ENCODE measurements at places on chromosomes 2 and 18.

- DNase-seq: peak; percentile 65
Observed at GRCh38 chr2:39584283-39584965, 81.3 kb upstream of the TMEM178A start.

DNA sequence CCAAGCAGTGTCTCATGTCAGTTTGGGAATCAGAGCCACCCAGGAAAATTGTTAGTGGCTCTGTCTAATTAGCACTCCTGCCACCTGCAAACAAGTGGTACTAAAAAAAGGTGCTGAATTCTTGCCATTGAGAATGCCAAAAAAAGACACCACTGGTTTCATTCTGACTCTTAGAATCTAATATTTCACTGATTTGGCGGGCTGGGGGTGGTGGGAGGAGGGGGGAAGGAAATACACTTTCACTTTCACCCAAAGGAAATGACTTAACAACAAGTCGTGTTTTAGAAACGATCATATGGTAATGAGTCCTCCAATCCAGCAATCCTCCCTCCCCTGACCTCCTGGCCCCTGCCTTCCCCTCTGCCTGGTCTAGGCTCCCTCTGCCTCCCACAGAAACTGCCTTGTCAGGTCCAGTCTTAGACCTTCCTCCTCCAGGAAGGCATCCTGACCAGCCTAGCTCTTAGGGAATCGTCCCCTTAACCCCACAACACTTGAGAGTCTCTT lies 4.4 kb upstream of the KLHL29 start:
- no peak for DNase-seq

DNA sequence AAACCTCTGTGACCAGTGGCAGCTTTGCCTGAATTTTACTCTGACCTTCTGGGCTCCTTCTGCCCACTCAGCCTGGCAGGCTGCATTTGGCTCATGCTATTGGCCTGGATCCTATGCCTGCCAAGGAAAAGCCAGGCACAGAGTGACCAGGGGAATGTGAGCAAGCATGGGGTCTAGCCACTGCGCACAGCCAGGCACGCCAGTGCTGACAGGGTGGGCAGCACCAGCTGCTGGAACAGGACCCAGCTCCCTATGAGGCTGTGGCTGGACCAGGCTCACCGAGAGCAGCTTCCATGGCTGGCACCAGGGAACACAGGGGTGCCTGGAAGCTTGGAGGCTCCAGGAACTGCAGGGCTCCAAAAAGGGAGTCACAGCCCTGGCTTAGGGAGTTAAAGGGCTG lies 311.5 kb upstream of the SYT4 start:
- DNase-seq: no peak

- DNase-seq: no peak
Observed at GRCh38 chr18:58177896-58178470, 134.0 kb downstream of the NEDD4L start.

DNA sequence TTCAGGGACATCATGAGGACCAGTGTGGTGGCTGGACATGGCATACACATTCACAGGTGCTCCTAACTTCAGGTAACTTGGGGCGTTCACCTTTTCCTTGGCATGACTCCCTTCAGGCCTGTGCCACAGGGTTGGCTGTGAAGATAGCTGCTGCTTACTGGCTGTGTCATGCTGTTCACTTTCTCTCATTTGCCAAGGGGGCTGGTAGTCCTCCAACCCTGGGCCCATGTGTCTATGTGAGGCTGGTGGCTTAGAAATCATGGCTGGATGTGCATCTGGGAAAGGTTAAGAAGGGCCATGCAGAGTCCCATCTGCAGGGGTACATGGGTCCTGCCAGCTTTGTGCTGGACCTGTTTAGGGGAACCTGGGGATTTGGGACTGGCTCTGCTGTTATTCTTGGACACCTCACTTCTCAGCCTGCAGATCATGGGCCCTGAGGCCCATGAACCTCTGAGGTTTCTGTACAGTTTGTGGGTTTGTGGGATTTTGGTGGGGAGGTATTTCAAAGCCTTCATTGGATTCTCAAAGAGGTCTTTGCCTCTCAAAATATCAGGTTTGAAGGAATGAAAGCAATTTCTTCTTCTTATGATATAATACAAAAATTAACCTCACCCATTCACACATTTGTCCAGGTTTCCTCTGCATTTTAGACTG lies 62.9 kb downstream of the FHOD3 start:
- DNase-seq: no peak

DNA sequence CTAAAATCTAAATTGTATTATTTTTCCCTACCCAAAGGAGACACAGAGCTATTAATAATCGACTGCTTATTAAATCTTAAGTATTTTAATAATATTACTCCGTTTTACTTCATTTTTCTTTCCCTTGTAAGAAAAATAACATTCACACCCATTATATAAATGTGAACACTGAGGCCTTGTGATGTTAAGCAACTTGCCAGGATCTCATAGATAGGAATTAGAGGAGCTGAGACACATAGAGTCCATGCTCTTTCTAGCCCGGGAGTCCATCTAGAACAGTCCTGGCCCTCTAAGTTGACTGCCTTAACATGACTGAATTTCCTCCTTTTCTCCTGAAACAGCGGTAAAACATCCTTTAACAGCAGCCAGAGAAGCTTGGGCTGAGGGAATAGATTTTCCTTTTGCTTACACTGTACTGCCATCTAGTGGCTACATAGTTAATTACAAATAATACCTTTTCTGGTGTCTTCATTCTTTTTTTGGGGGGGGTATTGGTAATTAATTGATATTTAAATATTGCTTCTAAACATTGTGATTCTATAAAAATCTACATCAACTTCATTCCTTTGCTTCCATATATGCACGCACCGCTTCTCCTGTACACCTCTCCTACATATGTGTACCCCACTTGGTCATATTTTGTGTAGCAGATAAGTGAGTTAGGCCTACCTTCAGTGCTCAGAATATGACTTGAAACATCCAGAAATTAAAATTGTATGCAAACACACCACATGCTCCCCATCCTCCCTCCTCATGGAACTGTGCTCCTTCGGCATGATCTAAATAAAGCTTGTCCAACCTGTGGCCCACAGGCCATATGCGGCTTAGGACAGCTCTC lies 125.8 kb upstream of the HNMT start:
- DNase-seq: peak; percentile 42

DNA sequence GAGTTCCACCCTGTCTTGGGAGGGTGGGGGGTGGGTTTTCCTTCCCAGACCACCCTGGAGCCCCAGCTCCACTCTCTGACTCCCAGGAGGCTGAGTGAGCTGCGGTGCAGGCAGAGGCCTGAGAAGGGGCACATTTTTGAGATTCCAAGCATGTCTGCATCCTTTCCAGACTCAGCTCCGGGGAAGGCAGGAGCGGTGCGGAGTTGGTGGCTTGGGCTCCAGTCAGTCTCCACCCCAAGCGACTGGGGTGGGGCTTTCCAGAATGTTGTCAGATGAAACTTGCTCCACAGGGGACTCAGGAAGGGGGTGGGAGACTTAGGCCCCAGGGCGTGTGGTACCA lies 44.2 kb upstream of the HS6ST1 start:
- DNase-seq: peak; percentile 98

GRCh38 chr2:218858138-218858445 lies 1.5 kb upstream of the WNT6 start:
- no peak for DNase-seq

- peak; percentile 86 for DNase-seq
Observed at GRCh38 chr2:178193823-178194599, at the start of gene OSBPL6. Gene OSBPL6, plus strand, starts transcription at chr2:178194512. Its CDS starts 111,673 bp downstream, at chr2:178306185.

GRCh38 chr2:218485986-218486667 lies 67.2 kb downstream of the VIL1 start:
- no peak for DNase-seq

DNA sequence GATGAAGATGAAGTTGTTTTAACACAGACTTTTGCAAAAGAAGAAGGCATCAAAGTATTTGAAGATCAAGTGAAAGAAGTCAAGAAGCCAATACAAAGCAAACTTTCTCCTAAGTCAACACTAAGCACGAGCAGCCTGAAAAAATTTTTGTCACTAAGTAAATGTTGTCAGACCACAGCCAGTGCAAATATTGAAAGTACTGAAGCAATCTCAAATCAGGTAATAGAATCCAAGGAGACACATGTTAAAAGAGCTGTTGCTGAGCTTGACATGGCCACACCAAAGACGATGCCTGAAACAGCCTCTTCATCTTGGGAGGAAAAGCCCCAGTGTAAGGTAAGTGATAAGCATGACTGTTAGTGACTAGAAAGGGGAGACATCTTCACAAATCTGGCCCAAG lies 75.1 kb downstream of the FSIP2 start:
- DNase-seq: no peak

DNA sequence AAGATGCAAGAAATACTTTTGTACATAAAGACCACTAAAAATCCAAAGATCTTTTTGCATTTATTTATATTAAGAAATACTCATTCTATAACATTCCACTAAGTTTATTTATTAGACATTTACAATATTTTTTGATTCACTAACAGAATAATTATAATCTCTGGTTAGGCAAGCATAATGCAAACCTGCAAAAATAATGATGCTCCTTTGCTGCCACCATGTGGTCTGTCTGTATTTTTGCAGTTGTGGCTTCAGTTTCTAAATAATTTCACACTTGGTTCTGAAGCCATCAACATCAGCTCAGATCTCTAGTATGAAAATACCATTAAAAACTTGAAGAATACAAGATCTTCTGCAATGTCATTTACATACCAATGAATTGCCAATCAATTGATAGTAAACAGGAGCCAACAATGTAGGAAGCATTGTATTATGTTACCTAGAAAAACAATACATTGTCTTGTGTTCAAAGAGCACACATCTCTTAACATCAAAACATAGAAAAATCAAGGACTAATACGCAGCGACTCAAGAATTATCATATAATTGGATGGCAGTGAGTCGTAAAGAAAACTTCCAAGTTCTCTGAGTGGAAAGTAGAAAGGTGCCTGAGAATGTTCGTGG lies 28.8 kb upstream of the WDR75 start:
- peak; percentile 62 for DNase-seq

- no peak for DNase-seq
Observed at GRCh38 chr18:24595561-24596031, 135.2 kb downstream of the HRH4 start.

- peak; percentile 44 for DNase-seq
Observed at GRCh38 chr2:217902379-217903141, 100.2 kb downstream of the TNS1 start.

GRCh38 chr2:30184035-30184434 lies 37.2 kb downstream of the YPEL5 start:
- DNase-seq: no peak

DNA sequence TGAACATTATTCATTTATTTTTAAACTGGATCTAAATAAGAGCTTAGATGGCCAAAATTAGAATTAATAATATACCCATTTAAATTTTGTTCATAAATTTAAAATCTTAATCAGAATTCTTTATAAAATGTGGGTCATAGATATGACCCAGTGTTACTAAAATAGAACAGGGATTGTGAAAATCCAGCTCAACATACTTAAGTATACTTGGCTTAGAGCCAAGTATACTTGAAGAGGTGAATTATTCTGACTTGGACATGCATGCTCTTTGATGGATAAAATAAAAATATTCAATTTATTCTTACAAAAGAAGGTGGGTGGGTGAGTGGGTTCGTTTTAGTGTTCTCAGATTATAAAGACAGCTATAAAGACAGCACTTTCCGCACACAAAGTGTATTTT lies 70.7 kb downstream of the SPOPL start:
- no peak for DNase-seq

DNA sequence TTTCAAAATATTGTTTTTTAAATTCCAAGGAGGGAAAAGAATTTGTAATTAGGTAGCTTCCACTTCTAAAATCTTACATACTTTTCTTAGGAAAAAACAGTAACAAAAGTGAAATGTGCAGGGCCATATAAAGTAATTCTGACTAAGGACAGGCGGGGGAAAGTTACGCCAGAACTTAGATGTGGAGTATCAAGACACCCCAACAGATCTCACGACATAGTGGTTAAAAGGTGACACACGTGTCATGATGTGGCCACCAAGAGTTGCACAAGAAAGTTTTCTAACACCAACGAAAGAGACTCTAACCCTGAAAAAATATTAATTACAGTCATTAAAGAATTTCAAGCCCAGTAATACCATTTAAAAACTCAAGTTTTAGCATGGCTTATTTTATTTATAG lies 51.0 kb downstream of the KIDINS220 start:
- DNase-seq: no peak

DNA sequence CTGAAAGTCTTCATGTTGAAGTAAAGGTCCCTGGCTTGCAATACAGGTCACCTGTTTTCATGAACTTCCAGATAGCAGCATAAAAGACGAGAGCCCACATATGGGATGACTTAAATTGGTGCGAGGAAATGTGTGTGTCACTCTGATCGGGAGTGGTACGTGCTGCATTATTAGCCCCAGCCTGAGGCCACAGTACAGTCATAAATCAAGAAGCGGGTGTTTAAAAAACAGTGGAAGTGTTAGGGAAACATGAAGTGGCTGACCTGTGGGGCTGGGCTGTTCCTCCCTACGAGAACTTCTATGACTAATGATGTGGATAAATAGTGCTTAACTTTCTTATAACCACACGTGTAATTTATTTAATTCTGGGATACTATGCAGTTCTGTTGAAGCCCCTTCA lies 24.4 kb downstream of the RDH14 start:
- peak; percentile 77 for DNase-seq

DNA sequence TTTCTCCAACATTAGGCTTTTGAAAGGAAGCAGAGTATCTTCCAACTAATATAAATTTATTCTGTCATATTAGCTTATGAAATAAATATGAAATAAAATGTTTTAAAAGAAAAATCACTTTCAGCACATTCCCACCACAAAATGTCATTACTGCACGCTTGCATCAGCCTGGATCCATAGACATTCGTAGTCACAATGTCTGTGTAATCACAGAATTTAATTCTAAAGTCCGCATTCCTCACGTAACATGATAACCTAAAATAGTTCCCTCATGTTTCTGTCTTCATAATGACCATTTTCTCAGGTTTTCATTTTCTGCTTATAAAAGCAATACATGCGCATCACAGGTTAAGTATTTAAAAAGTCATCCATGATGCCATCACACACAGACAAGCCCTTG lies 47.1 kb downstream of the HDAC4 start:
- DNase-seq: peak; percentile 49

GRCh38 chr2:73827018-73827417 lies 1.7 kb upstream of the STAMBP start:
- peak; percentile 40 for DNase-seq

GRCh38 chr2:63942788-63943187 lies 76.4 kb downstream of the VPS54 start:
- DNase-seq: no peak

DNA sequence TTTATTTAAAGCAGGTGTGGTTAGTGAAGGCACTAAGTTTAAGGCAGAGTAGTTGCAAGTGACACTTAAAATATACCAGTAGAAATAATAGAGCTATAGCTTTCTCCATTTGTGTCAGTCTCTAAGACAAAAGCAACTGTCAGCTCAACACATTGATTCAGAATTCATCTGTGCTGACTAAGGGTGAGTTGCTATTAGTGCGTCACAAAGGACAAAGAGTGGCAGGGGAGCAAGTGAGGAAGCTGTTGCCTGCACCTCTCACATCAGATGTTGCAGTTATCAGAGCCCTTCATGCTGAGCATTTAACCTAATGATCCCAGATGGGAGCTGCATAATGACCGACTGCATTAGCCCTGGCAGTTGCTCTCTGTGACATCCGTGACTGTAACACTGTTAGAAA lies 138.6 kb downstream of the DTNA start:
- no peak for DNase-seq

GRCh38 chr2:198471291-198471690 lies 666.9 kb downstream of the PLCL1 start:
- DNase-seq: no peak

GRCh38 chr2:15226661-15227060 lies 334.5 kb downstream of the NBAS start:
- no peak for DNase-seq
